ENCODE measurements at places on chromosomes 16 and 17.

- DNase-seq: peak; percentile 1
Observed at GRCh38 chr17:6303664-6304063, 131.3 kb downstream of the AIPL1 start.

GRCh38 chr17:31593806-31594205 is 202.3 kb downstream of the RAB11FIP4 start:
- no peak for DNase-seq

- no peak for DNase-seq
Observed at GRCh38 chr16:177981-178667, 1.6 kb downstream of the HBA1 start.

DNA sequence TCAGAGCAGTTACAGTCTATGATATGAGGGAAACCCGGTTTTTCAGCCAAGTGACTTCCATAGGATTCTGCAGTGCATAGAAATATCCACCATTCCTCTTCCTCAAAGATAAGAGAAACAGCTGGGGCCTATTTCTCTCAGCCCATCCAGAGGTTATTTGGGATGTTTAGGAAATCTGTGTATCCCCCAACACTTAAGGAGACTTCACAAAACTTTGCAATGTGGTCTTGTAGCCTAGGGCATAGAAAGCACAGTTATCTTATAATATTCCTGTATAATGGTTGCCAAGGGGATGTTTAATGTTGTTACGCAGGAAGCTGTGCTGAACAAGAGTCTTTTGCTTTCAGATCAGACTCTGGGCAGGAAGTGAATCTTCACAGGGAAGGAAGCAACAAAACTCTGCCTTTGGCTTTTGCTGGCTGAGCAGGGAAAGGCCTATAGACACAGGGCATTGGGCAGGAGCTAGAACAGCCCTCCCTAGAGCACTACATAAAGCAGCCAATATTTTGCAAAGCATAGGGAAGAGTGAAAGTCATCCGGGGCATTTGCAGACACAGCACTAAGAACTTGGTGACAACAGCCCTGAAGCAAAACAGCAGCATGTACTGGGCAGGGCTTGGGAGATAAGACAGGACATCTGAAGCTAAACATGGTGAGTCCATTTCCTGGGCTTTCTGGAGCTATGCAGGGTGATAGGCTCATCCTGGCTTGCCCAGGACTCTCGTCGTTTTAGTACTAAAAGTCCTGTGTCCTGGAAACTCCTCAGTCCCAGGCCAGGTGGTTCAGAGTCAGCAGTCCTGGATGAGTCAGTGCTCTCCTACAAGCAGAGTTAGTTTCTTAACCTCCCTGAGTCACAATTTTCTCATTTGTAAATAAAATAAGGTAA is 18.7 kb upstream of the BEAN1 start:
- DNase-seq: peak; percentile 38

DNA sequence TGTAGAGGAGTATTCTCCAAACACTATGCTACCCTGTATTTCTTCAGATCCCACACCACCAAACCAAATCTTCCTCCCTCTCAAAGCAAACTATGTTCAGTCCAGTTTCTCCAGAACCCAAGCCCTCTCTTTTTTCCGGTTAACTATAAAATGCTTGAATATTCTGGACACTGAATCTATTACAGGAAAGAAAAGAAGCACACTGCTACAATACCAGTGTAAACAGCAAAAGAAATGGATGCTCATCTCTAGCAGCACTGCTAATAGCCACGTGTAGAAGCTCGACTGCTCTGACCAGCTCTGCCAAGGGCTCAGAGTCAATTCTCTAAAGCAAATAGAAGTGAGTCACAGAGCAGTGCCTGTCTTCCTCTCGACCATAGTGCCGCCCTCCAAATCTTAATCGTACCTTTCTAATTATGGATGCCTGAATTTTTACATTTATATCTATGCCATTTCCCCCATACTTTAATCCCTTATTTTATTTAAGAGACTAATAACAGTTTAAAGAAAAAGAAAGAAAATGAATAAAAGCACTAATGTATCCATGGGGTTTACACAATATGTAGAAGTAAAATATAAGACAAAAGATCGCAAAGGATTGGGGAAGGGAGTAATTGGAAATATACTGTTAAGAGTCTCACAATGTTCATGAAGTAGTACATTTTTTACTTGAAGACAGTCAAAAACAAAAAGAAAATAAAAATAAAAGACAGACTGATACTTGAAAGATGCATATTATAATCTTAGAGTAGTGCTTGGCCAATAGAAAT is 154.5 kb downstream of the PARN start:
- no peak for DNase-seq

- DNase-seq: peak; percentile 53
Observed at GRCh38 chr17:50426814-50427787, 1.1 kb downstream of the ACSF2 start.

GRCh38 chr16:48164907-48165715 is 9.3 kb upstream of the ABCC12 start:
- DNase-seq: peak; percentile 91
